ENCODE measurements at places on chromosomes 13 and 19. TPM values are rescaled to one million over a fixed set of nuclear protein-coding genes. Genes with fewer than 3 reads are reported as not detected.

DNA sequence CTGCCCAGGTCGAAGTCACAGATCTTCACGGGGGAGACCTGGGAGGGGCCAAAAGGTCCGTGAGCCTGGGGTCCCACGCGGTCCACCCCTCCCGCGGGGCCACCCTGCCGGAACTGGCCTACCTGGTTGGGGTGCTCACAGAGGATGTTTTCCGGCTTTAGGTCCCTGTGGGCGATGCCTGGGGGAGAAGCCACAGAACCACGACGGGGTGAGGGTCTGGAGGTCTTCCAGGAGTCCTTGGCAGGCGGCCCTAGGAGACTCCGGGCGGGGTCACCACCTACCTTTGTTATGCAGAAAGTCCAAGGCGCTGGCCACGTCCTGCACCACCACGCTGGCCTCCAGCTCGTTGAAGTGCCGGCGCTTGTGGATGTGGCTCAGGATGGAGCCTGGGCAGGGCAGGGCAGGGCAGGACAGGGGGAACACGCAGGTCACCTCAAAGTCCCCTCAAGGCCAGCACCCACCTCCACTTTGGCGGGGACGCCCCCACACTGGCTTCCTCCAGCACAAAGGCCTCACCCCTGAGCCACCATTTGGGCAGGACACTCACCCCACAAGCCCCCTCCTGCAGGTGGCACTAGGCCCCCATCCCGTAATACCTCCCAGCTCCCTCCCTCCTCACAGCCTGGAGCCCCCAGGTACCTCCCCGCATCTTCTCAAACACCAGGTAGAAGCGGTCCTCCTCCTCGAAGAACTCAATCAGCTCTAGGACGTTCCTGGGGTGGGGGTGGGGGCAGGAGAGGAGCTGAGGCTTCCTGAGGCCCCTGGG is 8.4 kb downstream of the MKNK2 start:
- peak overlapping the region; percentile 98 for H3K27ac ChIP-seq
- H3K36me3 ChIP-seq, result peaks cover 84% of the 10 kb centered on the region
- peaks cover 80% of the 10 kb centered on the region for H3K4me1 ChIP-seq
- DNase-seq, result no peak
- H3K4me3 ChIP-seq, result peak overlapping the region; percentile 46

USPL1 gene
- total RNA-seq, result 42.0 TPM

GRCh38 chr19:7908742-7909461 is 5.2 kb downstream of the MAP2K7 start:
- no peaks in the 10 kb centered on the region for H3K27me3 ChIP-seq
- no peak overlapping the region for H3K4me3 ChIP-seq
- DNase-seq, result no peak
- no peak overlapping the region for H3K27ac ChIP-seq

- peak overlapping the region; percentile 77 for H3K27ac ChIP-seq
- H3K4me1 ChIP-seq, result peaks cover 100% of the 10 kb centered on the region
- no peaks in the 10 kb centered on the region for H3K27me3 ChIP-seq
- H3K4me3 ChIP-seq, result peak overlapping the region; percentile 17
- peaks cover 10% of the 10 kb centered on the region for H3K36me3 ChIP-seq
- peak; percentile 51 for DNase-seq
Observed at GRCh38 chr19:18496167-18496979, 25.5 kb downstream of the ELL start.

- DNase-seq, result peak; percentile 55
- peak overlapping the region; percentile 85 for H3K4me3 ChIP-seq
- peaks cover 59% of the 10 kb centered on the region for H3K4me1 ChIP-seq
- peak overlapping the region; percentile 93 for H3K27ac ChIP-seq
- H3K27me3 ChIP-seq, result no peaks in the 10 kb centered on the region
Observed at GRCh38 chr19:41264581-41265394, 616 bp downstream of the HNRNPUL1 start.

- no peak overlapping the region for H3K27ac ChIP-seq
- no peaks in the 10 kb centered on the region for H3K27me3 ChIP-seq
- H3K4me1 ChIP-seq, result no peaks in the 10 kb centered on the region
- no peak overlapping the region for H3K4me3 ChIP-seq
Observed at GRCh38 chr13:21511849-21512248, 52.7 kb upstream of the ZDHHC20 start.

GPR12 gene
- total RNA-seq, result not detected

- no peaks in the 10 kb centered on the region for H3K36me3 ChIP-seq
- H3K27ac ChIP-seq, result no peak overlapping the region
- peaks cover 4% of the 10 kb centered on the region for H3K27me3 ChIP-seq
Observed at GRCh38 chr13:110261166-110262081, 45.5 kb downstream of the COL4A1 start.

ZNF442 gene
- 0.67 TPM for total RNA-seq

DNA sequence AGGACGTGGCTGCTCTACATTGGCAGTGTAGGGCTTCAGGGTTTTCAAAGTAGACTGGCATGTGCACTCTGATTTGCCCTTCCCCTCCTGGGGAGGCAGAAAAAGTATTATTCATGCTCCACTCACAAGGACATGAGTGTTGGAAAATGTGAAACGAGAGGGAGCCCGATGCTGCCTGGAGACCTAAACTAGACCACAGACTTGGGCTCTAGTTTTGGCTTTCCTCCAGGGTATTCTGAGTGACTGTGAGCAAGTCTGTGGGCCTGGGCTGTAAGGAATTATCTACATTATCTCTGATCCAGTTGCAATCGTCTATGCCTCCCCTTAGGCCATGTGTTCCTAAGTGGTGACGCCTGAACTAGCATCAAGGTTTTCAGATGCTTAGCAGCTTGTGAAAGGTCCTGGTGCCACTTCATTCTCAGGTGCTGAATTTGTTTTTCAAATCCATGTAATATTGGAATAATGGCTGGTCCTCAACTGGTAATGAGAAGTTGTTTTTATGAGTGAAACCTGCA is 55.0 kb downstream of the MRPL57 start:
- H3K4me3 ChIP-seq, result no peak overlapping the region
- H3K27ac ChIP-seq, result no peak overlapping the region
- no peaks in the 10 kb centered on the region for H3K27me3 ChIP-seq

SPTBN4 gene
- total RNA-seq, result 0.59 TPM

SBSN gene
- not detected for total RNA-seq

GRCh38 chr13:73616861-73617260 is 517.3 kb downstream of the KLF12 start:
- no peak overlapping the region for H3K27ac ChIP-seq
- H3K27me3 ChIP-seq, result no peaks in the 10 kb centered on the region
- H3K4me3 ChIP-seq, result no peak overlapping the region
- peaks cover under 1% of the 10 kb centered on the region for H3K4me1 ChIP-seq

DNA sequence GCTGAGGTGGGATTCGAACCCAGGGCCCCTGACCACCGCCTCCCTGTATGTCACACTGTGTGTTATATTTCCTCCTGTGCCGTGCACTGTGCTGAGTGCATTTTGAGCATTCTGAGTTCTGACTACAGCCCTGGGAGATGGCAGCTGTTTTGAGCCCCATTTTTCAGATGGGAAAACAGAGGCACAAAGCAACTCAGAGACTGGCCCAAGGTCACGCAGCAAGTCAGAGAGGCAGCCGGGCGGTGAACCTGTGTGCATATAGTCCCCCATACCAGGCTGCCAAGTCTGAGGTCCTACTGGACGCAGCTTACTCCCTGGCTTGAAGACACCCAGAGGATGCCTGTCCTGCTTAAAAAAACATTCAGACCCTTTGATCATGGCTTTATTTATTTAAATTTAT is 17.7 kb downstream of the MYH14 start:
- no peak overlapping the region for H3K27ac ChIP-seq
- no peaks in the 10 kb centered on the region for H3K36me3 ChIP-seq
- no peak overlapping the region for H3K4me3 ChIP-seq
- no peak for DNase-seq

DNA sequence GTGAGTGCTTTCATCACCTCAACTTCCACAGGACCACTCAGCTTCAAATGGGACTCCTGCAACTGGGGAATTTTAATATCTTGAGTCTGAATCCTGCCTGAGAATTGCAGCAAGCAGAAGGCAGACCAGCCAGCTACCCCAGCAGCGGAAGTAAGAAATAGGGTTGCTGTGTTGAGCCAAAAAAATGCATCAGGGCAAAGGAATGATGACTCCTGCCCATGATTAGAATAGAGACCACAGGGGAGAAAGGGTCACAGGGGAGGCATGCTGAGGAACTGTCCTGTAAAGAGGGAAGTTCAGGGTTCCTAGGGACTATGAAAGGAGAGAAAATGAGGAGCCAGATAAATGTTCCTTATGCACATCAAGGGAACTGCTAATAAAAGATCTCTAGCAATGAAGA is 370.2 kb downstream of the KCTD12 start:
- H3K4me3 ChIP-seq, result no peak overlapping the region
- H3K36me3 ChIP-seq, result no peaks in the 10 kb centered on the region
- H3K27me3 ChIP-seq, result no peaks in the 10 kb centered on the region
- no peak for DNase-seq
- no peak overlapping the region for H3K27ac ChIP-seq
- H3K4me1 ChIP-seq, result no peaks in the 10 kb centered on the region

GRCh38 chr19:49165111-49165750 is 7.6 kb downstream of the TRPM4 start:
- no peaks in the 10 kb centered on the region for H3K4me1 ChIP-seq
- no peak for DNase-seq
- no peak overlapping the region for H3K4me3 ChIP-seq

DNA sequence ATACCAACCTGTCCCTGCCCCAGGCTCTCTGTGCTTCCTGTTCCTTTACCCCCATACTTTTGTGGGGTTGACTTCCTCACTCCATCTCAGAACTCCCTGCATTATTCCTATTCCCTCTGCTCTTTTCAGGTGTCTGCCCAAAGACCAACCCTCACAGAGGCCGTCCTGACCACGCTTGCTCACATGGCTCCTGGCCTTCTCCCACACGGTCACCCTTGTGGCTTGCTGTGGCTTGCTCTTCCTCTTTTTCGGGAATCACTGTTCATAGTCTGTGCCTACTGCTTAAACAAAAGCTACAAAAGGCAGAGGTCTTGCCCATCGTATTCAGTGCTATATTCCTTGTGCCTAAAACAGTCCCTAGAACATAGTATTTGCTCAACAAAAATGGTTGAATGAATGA is 25.2 kb upstream of the ARGLU1 start:
- DNase-seq, result no peak
- no peaks in the 10 kb centered on the region for H3K27me3 ChIP-seq
- no peaks in the 10 kb centered on the region for H3K36me3 ChIP-seq
- H3K27ac ChIP-seq, result no peak overlapping the region
- no peak overlapping the region for H3K4me3 ChIP-seq
- H3K4me1 ChIP-seq, result no peaks in the 10 kb centered on the region

All from CD4-positive, alpha-beta T cell (primary cell).